ENCODE measurements at places on chromosomes 5 and 9.

GRCh38 chr5:110809006-110809405 is 70.2 kb downstream of the SLC25A46 start:
- DNase-seq = no peak

DNA sequence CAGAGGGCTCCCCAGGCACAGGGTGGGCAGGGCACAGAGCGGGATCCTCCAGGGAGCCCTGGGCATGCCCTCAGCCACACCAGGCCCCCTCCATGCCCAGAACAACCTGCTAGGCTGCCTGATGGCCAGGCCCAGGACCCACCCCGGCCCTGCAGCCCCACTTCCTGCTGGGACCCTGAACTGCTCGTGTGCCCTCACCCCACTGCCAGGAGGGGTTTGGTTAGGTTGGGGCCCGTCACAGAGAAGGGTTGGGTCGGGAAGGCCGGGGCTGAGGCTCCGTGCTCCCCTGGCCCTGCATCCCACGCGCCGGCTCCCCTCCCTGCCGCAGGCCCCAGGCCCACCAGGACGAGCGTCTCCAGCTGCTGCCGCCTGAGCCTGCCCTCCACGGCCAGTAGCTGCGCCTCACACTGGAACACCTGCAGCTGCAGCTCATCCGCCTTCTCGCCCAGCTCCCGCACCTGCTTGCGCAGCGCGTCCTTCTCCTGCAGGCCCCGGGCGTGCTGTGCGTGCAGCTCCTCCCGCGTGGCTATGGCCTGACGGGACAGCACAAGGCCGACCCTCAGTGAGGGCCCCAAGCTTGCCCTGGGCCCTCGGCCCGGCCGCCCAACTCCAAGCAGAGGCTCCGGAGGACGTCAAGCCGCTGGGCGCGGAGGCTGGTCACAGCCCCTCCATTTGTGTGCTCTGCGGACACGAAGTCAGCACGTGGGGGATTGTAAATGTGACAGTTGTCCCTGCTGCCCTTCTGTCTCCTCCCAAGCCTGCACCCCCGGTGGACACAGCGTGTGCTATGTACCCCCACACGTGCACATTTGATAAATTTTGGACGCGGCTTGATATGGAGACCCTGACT is 4.0 kb upstream of the DNLZ start:
- DNase-seq = no peak

DNA sequence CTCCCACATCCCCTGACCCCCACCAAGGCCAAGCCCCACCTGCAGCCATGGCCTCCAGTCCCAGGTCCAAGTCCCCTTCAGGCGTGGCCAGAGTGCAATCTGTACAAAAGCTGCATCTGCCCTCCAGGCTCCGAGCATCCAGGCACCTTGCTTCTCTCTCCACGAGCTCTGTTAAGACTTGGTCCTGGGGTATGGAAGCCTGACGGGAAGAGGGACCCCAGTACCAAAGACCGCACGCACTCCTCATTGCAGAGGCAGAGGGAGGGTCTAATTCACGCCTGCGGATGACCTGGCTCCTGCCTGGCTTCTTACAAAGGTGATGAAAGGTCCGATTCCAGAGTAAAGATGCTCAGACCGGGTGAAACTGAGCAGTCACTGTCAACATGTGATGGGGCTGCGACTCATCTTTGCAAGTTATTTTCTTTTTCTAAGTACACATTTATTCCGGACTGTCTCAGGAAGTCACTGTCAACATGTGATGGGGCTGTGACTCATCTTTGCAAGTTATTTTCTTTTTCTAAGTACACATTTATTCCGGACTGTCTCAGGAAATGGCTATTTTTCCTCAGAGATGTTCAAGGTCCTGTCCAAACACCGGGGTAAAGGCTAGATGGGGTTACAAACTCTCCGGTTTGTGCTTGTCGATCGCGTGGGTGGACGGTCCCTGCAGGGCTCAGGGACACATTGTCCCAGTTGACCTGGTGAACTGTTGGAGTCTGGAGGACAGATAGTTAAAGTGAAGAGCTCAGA is 252.0 kb upstream of the IRX4 start:
- DNase-seq = no peak

DNA sequence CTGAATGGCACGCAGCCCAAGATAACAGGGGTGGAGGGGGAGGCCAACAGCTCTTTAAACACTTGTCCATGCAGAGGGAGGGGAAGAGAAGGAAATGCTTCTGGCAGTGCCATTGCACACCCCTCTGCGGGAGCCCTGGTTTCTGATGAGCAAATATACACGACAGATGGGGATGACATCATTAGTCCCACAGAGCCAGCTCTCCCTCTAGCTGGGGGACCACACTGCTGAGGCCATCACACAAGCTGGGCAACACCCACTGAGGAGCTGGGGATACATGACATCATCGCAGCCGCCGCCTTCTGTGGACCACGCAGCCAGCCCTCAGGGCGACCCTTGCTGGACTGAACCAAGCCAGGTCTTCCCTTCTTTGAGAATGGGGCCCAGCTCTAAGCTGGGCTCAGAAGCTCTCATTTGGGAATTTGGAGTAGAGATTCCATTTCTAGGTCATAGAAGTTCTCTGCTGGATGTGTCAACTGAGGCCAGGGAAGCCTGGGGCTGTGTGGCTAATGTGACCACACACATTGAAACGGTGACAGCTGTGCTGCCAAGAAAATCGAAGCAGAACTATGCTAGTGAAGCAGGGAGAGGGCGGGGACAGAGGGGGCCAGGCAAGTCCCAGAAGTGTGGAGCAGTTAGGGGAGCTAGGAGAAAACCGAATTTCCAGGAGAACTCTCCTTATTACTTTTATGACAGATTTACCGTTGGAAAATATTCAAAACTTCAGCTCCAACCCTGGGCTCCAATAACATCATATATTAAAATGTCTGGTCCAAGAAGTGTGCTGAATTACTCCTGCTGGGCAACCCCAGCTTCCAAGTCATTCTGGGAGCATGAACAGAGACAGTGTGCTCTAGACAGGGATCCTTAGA is 79.5 kb downstream of the PRRT1B start:
- DNase-seq = no peak

DNA sequence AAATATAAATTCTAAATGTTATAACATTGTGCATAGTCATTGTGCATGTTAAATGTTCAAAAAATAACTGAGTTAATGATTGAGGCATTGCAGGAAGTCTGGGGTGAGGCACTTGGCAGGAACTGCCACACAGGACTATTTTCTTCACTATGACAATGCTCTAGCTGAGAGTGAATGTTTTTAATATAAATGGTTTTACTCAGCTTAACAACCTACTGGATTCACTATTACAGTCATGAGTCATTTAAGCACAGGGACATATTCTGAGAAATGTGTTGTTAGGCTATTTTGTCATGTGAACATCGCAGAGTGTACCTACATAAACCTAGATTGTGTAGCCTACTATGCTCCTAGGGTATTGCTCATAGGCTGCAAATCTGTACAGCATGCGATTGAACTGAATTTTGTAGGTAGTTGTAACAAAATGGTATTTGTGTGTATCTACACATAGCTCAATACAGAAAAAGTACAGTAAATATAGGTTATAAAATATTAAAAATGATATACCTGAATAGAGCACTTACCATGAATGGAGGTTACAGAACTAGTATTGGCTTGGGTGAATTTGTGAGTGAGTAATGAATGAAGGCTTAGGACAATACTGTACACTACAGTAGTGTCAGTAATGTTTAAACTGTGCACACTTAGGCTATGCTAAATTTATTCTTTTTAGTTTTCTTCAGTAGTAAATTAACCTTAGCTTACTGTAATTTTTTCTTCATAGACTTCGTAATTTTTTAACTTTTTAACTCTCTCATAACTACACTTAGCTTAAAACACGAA is 346.1 kb upstream of the PTGER4 start:
- DNase-seq = no peak

- DNase-seq = no peak
These were observed 909 bp downstream of the SLC36A1 start for GRCh38 chr5:151448038-151448985.

GRCh38 chr9:34127035-34127948 is 794 bp upstream of the DCAF12 start:
- no peak for DNase-seq

GRCh38 chr5:112492291-112492690 is 73.2 kb upstream of the EPB41L4A start:
- DNase-seq = peak; percentile 4

DNA sequence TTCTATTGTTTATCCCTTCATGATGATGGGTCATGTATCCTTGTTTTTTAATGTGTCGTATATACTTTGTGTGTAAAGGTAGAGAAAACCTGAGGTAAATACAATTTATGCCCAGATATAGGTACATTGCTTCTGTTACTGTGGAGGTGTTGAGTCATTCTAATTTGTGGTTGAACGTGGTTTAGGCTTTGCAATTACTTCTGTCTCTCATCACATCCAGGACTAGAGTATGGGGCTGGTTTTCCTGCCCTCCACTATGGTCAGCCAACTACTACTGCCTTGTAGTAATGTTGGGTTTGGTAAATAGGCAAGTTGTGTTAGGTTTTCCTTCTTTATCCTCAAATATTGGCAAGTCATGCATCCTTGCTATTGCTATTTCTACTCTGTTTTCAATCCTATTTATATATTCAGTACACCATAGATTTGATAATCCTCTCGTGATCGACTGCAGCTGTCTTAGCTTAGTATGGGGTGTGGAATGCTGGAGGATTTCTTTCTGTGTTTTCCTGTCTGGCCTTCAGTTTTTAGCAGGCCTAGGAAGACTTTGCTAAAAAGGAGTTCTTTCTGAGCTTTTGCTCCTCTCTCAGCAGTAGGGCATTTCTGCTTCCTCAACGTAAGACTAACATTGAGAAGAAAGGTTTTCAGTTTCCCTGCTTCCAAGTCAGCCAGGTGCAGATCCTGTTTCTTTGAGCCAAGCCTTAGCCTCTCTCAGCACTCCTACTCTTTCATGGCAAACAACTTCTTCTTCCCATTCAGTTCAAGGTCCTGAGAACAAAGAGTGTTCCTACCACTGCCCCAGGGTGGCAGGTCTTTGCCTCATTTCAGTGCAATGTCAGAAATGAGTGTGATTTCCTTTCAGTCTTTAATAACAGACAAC is 844.4 kb upstream of the CDH18 start:
- no peak for DNase-seq

GRCh38 chr5:59521476-59521875 is 372.1 kb downstream of the PDE4D start:
- no peak for DNase-seq

DNA sequence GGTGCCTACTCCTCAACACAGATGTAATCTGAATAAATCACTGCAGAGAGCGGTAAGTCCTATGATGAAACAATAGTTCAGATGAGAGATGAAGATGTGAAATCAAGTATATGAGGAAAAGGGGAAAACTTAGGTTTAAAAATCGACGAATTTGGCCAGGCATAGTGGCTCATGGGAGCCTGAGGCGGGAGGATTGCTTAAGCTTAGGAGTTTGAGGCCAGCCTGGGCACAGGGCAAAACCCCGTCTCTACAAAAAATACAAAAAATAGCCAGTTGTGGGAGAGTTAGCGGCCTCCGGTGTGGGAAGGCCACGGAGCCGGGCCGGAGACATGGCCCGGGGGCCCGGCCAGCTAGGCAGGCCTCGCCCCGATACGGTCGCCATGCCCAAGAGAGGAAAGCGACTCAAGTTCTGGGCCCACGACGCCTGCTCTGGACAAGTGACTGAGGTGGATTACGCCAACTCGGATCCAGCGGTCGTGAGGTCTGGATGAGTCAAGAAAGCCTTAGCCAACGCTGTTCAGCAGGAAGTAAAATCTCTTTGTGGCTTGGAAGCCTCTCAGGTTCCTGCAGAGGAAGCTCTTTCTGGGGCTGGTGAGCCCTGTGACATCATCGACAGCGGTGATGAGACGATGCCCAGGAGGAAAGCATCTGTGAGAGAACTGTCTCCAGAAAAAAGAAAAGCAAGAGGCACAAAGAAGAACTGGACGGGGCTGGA is 62.8 kb upstream of the SUB1 start:
- no peak for DNase-seq

GRCh38 chr9:113399646-113400200 is 1.4 kb downstream of the ALAD start:
- DNase-seq = no peak

GRCh38 chr5:170963521-170963920 is 101.7 kb downstream of the RANBP17 start:
- no peak for DNase-seq

DNA sequence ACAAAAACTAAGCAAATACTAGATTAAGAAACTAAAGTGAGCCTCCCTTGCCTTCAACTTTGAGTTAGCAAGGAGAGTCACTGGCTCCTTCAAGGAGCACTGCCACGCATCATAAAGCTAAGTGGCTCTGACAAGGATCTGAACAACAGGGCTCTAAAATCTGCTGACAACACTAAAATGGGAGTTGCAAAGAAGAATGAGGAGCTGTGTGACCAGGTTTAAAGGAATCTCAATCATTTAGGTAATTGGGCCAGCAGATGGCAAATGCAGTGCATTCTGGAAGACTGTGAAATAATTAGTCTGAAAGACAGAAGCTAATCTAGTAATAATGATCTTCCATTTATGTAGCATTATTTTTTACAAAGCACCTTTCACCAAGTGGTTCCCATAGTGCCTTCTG is 297.0 kb upstream of the TAS2R1 start:
- no peak for DNase-seq

DNA sequence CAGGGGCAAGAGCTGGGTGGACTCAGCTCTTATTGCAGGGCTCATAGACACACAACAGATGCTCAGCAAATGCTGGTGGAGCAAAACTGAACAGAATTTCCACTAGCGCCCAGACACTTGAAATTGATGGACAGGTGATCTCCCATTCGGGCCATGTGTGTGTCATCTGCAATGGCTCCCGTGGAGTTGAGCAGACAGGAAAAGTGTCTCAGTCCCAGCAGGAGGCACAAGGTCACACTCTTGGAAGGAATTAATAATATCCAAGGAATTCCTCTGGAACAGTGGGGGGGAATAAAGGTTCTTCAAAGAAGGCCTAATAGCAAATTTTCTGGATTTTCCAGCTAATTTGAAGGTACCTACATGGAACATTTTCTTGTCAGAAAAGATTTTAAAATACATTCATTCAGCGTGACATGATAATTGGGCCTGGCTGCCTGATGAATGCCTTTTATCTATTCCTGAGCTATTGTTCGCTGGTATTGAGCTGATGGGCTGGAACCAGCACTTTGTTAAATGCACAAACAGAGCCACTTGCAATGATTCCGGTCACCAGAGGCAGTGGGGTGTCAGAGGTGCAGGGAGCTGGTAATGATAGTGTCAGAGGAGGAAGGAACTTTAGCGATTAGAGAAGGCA is 31.5 kb upstream of the ALDH1B1 start:
- no peak for DNase-seq

- no peak for DNase-seq
These were observed 51.3 kb downstream of the AK8 start for GRCh38 chr9:132826621-132827365.

- DNase-seq = no peak
These were observed 648.1 kb downstream of the ACTL7B start for GRCh38 chr9:108207561-108208165.

GRCh38 chr9:92100237-92100911 is 14.8 kb downstream of the SPTLC1 start:
- no peak for DNase-seq

DNA sequence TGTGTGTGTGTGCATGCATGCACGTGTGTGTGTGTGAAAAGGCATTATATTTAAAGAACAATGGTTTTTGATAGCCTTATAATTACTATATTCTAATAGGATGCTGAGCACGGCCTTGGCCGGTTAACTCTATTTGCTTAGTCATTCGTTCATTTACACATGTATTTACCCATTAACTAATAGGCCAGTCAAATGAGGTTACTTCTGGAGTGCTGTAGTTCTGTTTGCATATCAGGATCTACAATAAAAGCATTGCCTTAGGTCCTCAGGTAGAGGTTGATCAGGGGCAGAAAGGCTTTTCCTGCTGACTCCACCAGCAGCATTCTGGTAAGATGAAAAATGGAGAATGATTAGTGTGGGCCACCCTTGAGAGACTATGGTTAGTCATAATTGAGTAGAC is 219.0 kb downstream of the COMMD10 start:
- DNase-seq = no peak
